ENCODE measurements at places on chromosomes 3 and 15. TPM values are rescaled to one million over a fixed set of nuclear protein-coding genes. Genes with fewer than 3 reads are reported as not detected.

Gene SI
- total RNA-seq: not detected

Gene SENP8
- 2.0 TPM for total RNA-seq

Gene SLC22A14
- not detected for total RNA-seq

Gene PARL
- total RNA-seq: 92.0 TPM

Gene RFX7
- total RNA-seq: 22.8 TPM

Gene DOCK3
- total RNA-seq: 1.6 TPM
